ENCODE measurements at places on chromosomes 1 and 21. TPM values are rescaled to one million over a fixed set of nuclear protein-coding genes. Genes with fewer than 3 reads are reported as not detected.

The SYT2 gene
- polyA plus RNA-seq, result 0.04 TPM

The IL22RA1 gene
- polyA plus RNA-seq, result not detected

The DIRAS3 gene
- 8.0 TPM for polyA plus RNA-seq

The GIPC2 gene
- polyA plus RNA-seq, result 0.72 TPM

The FCER1G gene
- 3.5 TPM for polyA plus RNA-seq

The PEAR1 gene
- polyA plus RNA-seq, result not detected

The MIXL1 gene
- not detected for polyA plus RNA-seq

The STRIP1 gene
- polyA plus RNA-seq, result 197 TPM

Data from neural cell (in vitro differentiated cells).